ENCODE measurements at places on chromosomes 12 and 14. TPM values are rescaled to one million over a fixed set of nuclear protein-coding genes. Genes with fewer than 3 reads are reported as not detected.
A peak's percentile ranks its signal among the peaks of the same experiment; 100 is the strongest.

PHLDA1 gene
- 89.0 TPM for polyA plus RNA-seq

RNF212B gene
- polyA plus RNA-seq = not detected

DNA sequence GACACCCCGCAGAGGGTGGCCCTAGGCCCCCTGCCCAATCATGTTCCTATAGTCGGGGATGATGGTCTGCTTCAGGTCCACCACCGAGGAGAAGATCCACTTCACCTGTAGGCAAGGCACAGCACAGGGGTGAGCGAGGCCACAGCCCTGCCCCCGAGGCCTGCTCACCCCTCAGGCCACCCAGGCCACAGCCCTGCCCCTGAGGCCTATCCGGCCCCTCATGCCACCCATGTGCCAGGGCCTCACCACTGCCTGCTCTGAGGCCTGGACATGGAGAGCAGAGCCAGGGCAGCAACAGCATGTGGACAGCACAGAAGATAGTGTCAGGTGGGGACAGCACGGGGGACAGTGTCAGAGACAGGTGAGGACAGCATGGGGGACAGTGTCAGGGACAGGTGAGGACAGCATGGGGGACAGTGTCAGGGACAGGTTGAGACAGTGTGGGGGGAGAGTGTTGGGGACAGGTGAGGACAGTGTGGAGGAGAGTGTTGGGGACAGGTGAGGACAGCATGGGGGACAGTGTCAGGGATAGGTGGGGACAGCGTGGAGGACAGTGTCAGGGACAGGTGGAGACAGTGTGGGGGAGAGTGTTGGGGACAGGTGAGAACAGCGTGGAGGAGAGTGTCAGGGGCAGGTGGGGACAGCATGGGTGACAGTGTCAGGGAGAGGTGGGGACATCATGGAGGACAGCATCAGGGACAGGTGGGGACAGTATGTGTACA lies 239.7 kb downstream of the TMEM121 start:
- no peak for DNase-seq

GRCh38 chr14:20429801-20430669 lies 5.9 kb downstream of the KLHL33 start:
- DNase-seq = no peak

DNA sequence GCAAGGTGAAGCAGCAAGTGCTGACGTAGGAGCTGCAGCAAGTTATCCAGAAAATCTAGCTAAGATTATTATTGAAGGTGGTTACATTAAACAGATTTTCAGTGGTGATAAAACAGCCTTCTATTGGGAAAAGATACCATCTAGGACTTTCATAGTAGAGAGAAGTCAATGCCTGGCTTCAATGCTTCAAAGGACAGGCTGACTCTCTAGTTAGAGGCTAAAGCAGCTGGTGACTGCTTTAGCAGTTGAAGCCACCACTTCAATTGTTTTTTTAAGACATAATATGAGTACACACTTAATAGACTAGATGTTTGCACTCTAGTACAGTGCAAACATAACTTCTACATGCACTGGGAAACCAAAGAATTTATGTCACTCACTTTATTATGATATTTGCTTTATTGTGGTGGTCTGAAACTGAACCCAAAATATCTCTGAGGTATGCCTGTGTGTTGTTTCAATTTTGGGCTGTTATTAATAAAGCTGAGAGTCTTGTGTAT lies 1026.9 kb upstream of the FOXG1 start:
- no peak for DNase-seq

GRCh38 chr14:93121030-93121834 lies 5.5 kb upstream of the ITPK1 start:
- DNase-seq = no peak

DNA sequence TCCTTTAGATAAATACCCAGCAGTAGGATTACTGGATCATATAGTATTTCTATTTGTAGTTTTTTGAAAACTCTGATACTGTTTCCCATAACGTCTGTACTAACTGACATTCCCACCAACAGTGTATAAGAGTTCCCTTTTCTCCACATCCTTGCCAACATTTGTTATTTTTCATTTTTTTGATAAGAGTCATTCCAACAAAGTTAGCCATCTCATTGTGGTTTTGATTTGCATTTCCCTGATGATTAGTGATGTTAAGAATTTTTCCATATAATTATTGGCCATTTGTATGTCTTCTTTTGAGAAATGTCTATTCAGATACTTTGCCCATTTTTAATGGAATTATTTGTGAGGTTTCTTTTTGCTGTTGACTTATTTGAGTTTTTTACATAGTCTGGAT lies 486.0 kb downstream of the FLRT2 start:
- DNase-seq = no peak

DNA sequence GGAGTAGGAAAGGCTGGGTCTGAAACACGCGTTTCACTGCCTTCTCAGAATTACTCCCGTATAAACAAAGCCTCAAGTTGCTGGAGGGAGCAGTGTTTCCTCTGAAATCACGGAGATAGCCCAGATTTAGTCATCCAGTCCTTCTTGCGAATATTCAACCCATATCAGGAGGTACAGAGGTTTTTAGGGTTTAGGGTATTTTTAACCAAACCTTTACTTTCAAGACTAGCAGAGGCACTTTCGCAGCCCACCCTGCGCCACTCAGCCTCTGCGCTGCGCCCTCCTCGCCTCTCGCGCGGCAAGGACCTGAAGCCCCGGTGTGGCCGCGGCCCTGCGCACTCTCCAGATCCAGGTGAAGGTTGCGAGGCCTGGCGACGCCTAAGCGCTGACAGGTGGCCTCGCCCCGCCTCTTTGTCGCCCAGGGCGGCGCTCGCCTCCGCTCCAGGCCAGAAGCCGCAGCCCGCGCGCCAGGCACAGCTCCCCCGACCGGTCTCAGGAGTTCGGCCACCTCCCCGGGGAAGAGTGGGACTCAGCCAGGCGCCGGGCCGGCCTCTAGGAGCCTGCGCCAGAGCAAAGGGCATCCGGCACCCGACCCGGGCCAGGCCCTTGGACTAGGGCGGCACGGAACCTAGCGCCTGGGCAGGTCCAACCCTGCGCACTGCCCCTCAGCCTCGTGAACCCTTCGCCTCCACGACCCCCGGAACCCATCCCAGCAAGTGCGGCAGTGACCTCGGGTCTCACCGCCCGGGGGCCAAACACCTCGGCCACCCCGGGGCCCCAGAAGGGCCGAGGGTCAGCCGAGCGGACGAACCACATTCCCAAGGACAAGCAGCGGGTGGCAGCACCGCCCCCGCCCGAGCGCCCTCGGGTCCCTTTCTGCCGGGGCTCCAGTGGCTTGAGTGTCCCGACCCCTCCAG lies 1.8 kb upstream of the SAMD4A start:
- peak; percentile 57 for DNase-seq

- DNase-seq = no peak
Observed at GRCh38 chr14:59728304-59728703, 142.3 kb downstream of the RTN1 start.

- DNase-seq = no peak
Observed at GRCh38 chr12:112275207-112275606, 107.0 kb downstream of the HECTD4 start.

GRCh38 chr14:33777681-33778080 lies 173.2 kb downstream of the EGLN3 start:
- no peak for DNase-seq

DNA sequence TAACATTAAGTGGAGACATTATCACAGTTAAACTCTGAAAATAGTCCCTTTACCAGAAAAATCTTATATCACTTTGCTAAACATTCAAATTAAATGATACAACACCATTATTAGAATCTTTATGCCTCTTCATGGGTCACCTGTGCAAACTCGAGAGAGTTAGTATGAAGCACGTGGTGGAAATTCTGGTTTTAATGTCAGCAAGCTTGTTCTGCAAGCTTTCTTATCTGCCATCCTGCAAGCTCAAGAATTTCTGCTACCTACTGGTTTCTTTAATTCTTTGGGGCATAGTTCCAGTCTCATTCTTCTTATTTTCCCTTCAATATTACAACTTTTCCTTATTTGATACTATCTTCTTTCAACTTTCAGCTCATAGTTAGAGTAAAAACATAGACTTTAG lies 868 bp downstream of the CATSPERB start:
- DNase-seq = no peak

GRCh38 chr14:68386950-68387779 lies 405.7 kb downstream of the ZFP36L1 start:
- DNase-seq = no peak

DNA sequence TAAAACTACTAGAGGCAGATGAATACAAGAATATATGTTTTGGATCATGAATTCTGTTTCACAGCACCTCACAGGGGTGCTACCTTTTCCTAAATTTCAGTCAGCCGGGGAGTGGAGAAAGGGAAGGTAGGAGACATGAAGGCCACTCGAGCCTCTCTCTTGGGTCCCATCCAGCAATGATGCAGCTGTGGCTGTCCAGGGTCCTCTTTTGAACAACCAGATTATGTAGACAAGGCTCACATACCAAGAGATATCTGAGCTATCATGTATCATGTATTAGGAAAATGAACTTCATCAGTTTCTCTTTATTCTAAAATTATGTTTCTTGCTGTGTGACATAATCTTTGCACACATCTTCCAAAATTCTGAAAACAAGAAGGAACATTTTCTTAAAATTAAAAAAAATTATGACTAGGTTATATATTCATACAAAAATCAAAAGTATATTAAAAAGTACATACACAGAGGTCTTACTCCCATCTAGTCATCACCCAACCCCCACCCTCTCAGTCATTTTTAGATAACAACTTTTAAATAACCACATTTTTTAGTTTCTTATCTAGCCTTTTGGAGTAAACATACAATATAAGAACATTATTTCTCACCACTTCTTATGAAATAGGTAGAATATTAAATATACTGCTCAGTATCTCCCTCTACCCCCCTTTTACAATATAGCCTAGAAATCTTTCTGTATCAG lies 88.7 kb downstream of the ACADS start:
- no peak for DNase-seq

- DNase-seq = no peak
Observed at GRCh38 chr14:89630101-89630829, 213.2 kb upstream of the FOXN3 start.

- no peak for DNase-seq
Observed at GRCh38 chr12:55624056-55624455, 12.6 kb upstream of the OR10P1 start.
